GM23248 (cell line): ENCODE measurements at places on chromosomes 3 and 15.

- no peak for DNase-seq
These were observed 307.5 kb downstream of the EDEM1 start for GRCh38 chr3:5494905-5495519.

GRCh38 chr15:59605994-59606393 lies 5.6 kb upstream of the GCNT3 start:
- DNase-seq: no peak

DNA sequence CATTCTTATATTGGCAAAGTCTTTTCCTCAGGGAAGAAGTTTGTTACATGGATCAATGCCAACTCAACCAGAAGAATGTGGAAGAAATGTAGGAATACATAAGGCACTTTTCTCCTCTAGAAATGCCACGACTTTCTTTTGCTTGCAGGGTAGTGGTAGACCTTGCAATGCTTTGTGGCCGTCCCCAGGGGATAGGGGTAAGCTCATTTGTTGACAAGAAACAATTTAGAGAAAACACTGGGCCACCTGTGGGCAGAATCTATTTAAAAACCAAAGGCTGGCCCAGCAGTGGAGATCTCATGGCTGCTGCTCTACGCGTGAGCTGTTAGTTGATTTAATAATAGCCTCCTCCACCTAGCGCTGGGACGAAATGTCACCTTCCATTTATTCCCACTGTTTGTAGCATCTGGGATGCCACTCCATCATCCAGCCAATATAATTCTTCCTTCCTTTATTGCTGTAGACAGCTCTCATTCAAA lies 64.6 kb upstream of the PFN2 start:
- DNase-seq: no peak

DNA sequence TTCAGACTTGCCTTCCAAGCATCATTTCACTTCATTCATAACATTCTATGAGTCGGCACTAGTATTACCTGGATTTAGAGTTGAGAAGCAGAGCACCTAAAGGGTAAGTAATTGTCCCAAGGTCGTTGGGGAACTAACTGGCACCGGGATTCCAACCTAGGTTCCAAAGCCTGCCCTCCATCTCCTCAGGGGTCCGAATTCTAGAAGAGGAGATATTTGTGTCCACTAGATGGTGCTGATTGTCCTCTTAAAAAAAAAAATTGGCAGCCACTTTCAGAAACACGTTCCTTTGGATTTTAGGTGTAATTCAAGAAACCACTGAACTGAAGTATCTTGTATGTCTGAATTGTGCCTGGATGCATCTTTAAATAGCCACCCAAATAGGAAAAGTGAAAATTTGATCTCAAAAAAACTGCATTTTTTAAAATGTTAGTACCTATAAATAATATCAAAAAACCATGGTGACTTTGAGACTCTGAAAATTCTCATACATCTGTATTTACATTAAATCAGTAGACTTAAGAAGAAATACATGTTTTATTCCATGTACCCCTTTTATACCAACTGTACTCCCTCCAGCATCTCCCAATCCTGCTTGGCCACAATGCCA lies 3.9 kb upstream of the FSIP1 start:
- DNase-seq: peak; percentile 81

DNA sequence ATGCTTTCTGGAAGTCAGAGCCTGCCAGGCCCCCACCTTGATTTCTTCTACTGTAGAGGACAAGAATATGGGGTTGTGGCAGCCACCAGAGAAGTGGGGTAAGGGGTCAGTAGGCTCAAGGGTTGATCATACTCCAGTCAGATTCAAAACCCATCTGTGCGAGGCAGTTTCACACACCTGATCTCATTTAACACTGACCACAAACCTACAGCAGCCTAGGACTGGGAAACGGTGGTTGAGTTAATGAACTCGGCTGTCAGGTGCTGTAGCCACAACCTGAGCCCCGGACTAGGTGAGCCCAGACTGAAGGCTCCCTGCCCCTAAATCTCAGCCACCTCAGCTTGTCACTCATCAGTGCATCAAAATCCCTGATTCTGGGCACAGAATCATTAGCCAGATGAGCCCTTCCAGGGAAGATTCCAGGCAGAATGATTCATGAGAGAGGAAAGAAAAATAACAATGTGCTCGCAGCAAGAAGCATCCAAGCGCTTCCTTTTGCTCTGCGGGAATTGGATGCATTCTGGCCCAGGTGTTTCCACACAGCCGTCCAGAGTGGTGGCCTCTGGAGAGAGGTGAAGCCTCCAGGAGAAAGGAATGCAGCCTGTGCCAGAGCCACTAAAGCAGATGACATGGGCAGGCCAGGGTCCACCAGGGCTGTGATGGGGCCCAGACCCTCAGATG lies 102.1 kb downstream of the SRGAP3 start:
- peak; percentile 8 for DNase-seq

GRCh38 chr3:86930181-86930580 lies 60.8 kb downstream of the VGLL3 start:
- peak; percentile 36 for DNase-seq

GRCh38 chr3:186169379-186169778 lies 60.5 kb upstream of the ETV5 start:
- DNase-seq: no peak

- peak; percentile 55 for DNase-seq
These were observed 105.3 kb downstream of the CTNNB1 start for GRCh38 chr3:41304593-41304992.

DNA sequence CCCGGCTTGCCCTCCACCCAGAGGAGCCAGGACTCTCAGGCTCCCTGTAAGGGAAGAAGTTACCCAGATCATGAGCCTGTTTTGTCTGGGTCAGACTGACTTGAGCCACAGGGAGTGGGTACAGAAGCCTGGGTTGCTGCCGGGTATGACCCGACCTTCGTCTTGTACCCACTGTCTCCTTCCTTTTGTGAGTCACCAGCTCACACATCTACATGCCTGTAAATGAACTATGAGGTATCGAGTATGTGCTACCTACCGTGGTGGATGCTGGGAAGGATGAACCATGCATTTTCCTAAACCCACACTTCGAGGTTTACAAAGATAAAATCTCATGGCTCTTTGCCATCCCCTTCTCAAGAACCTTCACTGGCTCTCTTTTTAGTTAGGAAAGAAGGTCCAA lies 56.9 kb downstream of the CACNA1D start:
- no peak for DNase-seq

DNA sequence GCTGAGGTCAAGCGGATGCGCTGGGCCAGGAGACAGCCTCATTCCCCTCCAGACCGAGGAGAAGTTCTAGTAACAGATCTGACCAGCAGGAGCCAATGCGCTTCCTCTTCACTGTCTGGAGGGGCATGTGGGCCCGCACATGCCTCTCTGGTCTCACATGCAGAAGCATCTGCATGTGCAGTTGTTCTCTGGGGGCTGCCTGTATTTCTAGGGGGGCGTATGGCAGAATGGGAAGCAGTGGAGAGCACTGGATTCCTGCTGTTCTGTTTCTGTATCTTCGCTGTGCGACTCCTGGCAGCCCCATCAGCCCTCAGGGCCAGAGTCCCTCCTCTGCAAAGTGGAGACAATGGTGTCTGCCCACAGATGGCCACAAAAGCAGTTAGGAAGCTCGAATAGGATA lies 170.4 kb upstream of the IQSEC1 start:
- no peak for DNase-seq

DNA sequence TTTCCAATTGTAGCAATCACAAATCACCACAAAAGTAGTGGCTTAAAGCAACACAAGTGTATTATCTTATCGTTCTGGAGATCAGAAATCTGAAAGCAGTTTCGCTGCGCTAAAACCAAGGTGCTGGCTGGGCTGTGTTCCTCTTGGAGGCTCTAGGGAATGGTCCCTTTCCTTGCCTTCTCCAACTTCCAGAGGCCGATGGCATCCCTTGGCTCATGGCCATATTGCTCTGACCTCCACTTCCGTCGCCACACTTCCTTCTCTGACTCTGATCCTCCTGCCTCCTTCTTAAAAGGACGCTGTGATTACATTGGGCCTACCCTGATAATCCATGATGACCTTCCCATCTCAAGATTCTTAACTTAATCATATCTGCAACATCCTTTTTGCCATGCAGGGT lies 10.7 kb upstream of the PAQR5 start:
- no peak for DNase-seq

GRCh38 chr3:41116851-41117250 lies 82.5 kb upstream of the CTNNB1 start:
- DNase-seq: no peak

GRCh38 chr15:45572617-45573016 lies 14.6 kb upstream of the BLOC1S6 start:
- DNase-seq: no peak

GRCh38 chr3:139538733-139539132 lies 809 bp downstream of the RBP1 start:
- no peak for DNase-seq

DNA sequence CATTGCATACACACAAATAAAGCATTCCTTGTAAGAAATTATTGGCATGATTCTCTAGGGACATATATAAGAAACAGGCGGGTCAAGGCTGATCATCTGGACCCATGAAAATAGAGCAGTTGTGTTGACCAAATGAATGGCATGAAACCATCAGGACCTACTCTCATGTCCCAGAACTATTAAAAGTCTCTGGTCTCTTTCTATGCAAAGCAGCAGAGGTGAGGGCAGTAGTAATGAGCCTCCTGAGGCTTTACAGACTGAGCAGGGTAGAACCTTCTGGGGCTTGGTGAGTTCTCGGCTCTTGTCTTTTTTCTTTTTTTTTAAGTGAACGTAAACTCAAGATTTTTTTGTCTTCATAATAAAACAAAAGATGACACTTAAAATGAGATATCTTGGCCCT lies 9.3 kb downstream of the GLDN start:
- no peak for DNase-seq

DNA sequence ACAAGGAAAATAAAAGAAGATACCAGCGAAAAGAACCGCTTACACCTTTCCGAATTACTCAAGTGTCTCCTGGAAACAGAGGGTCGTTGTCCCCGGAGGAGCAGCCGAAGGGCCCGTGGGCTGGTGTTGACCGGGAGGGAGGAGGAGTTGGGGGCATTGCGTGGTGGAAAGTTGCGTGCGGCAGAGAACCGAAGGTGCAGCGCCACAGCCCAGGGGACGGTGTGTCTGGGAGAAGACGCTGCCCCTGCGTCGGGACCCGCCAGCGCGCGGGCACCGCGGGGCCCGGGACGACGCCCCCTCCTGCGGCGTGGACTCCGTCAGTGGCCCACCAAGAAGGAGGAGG lies 325 bp downstream of the ALCAM start:
- DNase-seq: peak; percentile 56

GRCh38 chr3:64773137-64773536 lies 85.3 kb upstream of the ADAMTS9 start:
- DNase-seq: no peak

- no peak for DNase-seq
These were observed 32.7 kb upstream of the MAP3K13 start for GRCh38 chr3:185330238-185330637.

DNA sequence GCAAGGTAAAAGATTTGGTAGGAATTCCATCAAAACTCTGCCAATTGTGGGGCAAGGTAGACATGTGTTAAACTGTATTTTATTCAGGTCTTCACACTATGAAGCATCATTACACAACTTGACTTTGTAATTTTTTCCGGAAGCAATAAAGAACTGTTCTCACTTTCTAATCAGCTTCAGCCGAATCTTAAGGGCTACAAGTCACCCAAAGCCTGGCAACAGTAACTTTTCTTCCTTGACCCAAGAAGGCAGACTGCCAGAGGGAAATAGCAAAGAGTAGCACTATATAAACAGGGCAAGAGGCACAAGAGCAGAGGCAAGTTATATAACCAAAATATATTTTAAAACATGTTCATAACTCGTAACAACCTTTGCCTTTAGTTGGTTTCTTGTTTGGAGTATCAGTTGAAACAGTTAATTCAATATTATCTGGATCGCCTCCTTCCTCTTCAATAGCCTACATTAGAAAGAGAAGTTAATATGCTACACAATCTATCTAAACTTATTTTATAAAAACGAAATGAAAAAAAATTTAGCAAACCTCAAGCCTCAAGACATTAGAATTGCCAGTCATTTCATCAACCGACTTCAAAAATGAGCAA lies 1.4 kb downstream of the SLTM start:
- DNase-seq: peak; percentile 78

DNA sequence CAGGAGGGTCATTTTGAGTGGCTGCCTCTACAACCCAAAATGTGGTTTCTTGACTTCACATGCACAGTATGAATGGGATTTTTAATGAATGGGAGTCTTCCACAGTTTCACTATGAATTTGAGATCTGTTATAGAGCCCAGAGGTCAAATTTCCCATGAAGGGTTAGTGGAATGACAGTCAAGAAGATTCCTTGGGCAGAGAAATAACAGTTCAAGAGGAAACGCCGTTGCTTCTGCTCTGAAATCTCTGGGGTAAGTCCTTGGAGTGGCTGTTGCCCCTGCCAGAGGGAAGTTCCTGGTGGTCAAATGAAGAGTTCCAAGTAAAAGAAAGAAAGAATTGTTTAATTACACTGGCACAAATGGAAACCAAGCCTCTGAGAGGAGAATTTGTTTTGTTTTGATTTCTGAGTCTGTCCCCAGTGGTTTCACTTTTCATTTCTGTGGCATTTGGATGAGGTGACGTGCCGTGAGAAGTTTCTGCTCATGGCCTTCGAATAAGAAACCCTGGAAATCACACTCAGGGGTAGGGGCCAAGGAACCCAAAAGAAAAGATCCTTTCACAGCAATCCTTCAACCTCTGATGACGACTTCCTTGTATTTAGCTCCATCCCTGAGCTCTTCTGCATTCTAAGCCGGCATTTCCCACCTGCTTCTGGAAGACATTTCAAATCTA lies 77.5 kb upstream of the IL12A start:
- no peak for DNase-seq

- DNase-seq: peak; percentile 75
These were observed 62.9 kb upstream of the ZBTB38 start for GRCh38 chr3:141305436-141305835.

GRCh38 chr3:84066915-84067314 lies 891.9 kb upstream of the CADM2 start:
- no peak for DNase-seq

DNA sequence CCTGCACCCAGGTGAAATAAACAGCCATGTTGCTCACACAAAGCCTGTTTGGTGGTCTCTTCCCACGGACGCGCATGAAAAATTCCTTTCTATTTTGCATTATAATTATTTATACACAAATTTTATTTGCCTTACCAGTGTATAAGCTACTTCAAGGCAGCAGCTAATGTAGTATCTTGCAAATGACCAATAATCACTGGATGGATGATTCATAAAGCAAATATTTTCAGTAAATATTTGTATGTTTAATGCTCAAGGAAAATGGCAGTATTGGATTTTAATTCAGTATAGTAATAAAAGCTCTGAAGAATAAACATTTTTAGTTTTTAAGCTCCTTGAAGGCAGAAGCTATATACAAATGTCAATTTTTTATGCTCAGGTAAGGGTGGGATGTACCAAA lies 158.7 kb upstream of the NANOGP8 start:
- DNase-seq: peak; percentile 22

GRCh38 chr3:158953131-158953530 lies 151.3 kb downstream of the MFSD1 start:
- DNase-seq: peak; percentile 28

DNA sequence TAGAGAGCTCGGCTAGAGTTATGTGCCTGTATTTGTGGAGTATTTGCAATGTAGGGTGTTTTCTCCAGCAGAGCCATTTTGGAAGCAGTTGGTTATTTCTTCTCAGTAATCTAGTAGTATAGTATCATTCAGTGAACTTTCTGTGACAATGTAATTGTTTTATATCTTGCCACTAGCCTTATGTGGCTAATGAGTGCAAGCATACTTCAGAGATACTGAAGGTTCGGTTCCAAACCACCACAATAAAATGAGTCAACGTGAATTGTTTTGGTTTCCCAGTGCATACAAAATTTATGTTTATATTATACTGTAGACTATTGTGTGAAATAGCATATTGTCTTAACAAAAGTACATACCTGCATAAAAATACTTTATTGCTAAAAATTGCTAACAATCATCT lies 286.9 kb upstream of the TBL1XR1 start:
- DNase-seq: peak; percentile 26

GRCh38 chr3:124574012-124574411 lies 156.2 kb upstream of the UMPS start:
- no peak for DNase-seq
